ENCODE measurements at places on chromosomes 11 and 22. TPM values are rescaled to one million over a fixed set of nuclear protein-coding genes. Genes with fewer than 3 reads are reported as not detected.

SYCE3 gene
- total RNA-seq = not detected

NEAT1 gene
- 142 TPM for total RNA-seq

OR2AG1 gene
- total RNA-seq = not detected

HEPN1 gene
- total RNA-seq = not detected

OR8H2 gene
- total RNA-seq = not detected

SCN3B gene
- 2.5 TPM for total RNA-seq

DNA sequence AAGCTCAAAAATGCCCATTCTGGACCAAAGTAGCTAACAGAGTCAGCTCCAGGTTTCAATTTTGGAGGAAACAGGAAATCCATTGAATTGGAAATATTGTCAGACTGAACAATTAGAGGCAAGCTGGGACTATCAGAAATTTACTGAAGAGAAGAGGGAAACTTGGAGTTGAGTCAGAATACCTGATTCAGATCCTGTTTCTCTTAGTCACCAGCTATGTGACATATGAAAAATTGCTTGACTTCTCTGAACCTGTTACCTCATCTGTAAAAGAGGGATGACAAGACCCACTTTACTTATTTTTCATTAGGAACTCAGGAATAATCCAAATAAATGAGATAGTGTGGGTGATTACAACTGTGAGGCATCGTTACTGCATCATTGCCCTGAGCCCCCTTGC lies 148.9 kb upstream of the CADM1 start:
- H3K36me3 ChIP-seq = no peaks in the 10 kb centered on the region
- DNase-seq = no peak
- H3K27me3 ChIP-seq = no peaks in the 10 kb centered on the region
- no peak overlapping the region for H3K4me3 ChIP-seq

GRCh38 chr11:96180341-96180740 lies 162.7 kb downstream of the MAML2 start:
- DNase-seq = no peak
- no peaks in the 10 kb centered on the region for H3K36me3 ChIP-seq
- no peaks in the 10 kb centered on the region for H3K4me1 ChIP-seq
- no peak overlapping the region for H3K27ac ChIP-seq
- no peak overlapping the region for H3K4me3 ChIP-seq

DNA sequence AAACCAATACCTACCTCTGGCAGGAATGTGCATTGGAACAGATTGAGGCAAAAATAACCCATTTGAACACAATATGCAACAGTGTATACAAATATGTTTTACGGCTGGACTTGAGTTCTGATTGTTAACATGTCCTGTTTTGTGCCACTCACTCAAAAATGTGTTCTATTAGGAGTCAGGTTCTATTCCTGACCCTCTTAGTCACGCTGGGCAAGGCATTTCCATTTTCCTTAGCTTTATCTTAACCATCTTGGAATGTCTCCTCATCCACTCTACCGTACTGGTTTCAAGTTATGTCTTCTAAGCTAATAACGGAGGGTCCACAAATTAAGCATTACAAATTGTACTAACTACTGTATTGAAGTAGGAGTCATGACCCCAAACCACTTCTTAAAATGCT lies 78.6 kb downstream of the MAML2 start:
- H3K4me1 ChIP-seq = peaks cover 19% of the 10 kb centered on the region
- no peaks in the 10 kb centered on the region for H3K27me3 ChIP-seq
- DNase-seq = no peak

DNA sequence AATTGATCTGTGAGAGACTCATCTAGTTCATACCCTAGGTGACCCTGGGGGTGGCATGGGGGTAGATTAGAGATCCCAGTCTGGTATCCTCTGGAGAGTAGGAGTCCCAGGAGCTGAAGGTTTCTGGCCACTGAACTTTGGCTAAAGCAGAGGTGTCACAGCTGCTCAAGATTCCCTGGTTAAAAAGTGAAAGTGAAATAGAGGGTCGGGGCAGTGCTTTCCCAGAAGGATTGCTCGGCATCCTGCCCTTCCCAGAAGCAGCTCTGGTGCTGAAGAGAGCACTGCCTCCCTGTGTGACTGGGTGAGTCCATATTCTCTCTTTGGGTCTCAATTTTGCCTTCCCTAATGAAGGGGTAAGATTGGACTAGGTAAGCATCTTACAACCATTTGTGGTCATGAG lies 653 bp downstream of the IL18BP start:
- peak; percentile 80 for DNase-seq
- peak overlapping the region; percentile 72 for H3K27ac ChIP-seq
- H3K4me3 ChIP-seq = peak overlapping the region; percentile 30
- peaks cover 25% of the 10 kb centered on the region for H3K36me3 ChIP-seq
- no peaks in the 10 kb centered on the region for H3K27me3 ChIP-seq

DNA sequence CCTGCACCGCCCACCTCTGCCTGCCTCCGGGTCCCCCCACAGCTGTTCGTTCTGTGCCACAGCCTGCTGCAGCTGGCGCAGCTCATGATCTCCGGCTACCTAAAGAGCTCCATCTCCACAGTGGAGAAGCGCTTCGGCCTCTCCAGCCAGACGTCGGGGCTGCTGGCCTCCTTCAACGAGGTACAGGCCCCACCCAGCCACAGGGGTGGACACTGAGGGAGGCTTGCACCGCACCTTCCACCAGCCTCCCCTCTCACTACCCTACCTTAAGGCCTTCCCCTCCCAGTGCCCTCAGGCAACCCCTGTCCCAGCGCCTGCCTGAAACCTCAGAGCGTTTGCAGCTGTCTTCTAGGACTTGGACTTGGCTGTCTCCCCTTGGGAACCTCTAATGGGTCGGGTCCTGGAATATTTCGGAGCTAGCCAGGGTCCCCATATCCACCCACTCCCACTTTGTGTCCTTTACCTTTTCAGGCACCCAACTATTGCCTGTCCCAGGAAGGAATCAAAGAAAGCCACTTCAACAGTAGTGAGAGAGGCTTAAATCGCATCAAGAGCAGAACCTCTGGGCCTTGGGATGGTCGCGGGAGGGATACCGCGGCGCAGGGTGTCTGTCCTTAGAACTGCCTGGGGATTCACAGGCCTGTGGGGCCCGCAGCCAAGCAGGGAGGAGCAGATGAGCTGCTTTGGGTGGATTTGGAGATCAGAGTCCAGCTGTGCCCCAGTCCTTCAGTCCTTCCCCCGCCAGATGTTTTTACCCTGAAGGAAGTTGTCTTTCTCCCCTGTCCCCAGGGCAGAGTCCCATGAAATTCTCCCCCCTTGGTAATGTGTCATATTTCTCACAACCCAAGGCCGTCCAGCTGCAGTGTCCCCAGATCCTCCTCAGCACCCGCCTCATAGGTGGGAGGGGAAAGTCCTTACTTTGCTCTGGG lies 13.3 kb downstream of the SLCO2B1 start:
- no peaks in the 10 kb centered on the region for H3K36me3 ChIP-seq
- H3K4me3 ChIP-seq = no peak overlapping the region
- H3K4me1 ChIP-seq = no peaks in the 10 kb centered on the region
- no peak for DNase-seq
- no peaks in the 10 kb centered on the region for H3K27me3 ChIP-seq
- H3K27ac ChIP-seq = no peak overlapping the region

GRCh38 chr22:19038164-19038546 lies 84.1 kb downstream of the DGCR2 start:
- no peak overlapping the region for H3K4me3 ChIP-seq
- no peak for DNase-seq
- no peaks in the 10 kb centered on the region for H3K4me1 ChIP-seq
- H3K36me3 ChIP-seq = peaks cover 26% of the 10 kb centered on the region
- H3K27ac ChIP-seq = no peak overlapping the region
- no peaks in the 10 kb centered on the region for H3K27me3 ChIP-seq

GRCh38 chr11:11478687-11479086 lies 125.6 kb upstream of the CSNK2A3 start:
- H3K4me1 ChIP-seq = peaks cover 7% of the 10 kb centered on the region
- H3K27ac ChIP-seq = no peak overlapping the region
- no peak overlapping the region for H3K4me3 ChIP-seq
- DNase-seq = no peak

DNA sequence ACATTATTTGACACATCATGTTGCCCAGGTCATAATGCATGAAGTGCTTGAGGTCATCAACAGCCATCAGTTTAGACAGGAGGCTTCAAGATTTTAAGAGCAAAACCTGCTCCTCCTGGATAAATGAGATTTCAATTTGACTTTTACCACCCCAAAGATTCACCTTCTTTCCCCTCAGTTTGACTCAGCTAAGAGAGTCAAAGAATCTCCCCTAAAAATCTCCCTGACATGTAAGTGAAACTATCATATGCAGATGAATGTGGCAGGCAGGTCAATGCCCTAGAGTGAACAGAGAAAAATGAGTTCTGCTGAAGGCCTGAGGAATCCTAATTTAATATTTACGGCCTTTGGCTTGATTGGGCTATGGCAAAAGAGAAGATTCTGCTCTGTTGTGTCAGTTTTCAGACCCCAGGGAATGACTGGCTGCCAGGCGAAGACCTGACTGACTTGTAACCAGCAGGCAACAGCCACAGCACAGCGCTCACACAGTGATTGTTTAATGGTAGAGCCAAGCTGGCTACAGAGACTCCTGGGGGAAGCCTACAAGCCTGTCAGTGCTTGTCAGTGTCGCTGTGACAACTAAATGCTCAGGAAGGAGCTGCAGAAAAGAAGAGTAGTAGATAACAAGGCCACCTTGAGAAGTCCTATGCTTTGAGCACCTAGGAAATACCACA lies 491.2 kb upstream of the LRRC4C start:
- H3K4me1 ChIP-seq = no peaks in the 10 kb centered on the region
- H3K27me3 ChIP-seq = no peaks in the 10 kb centered on the region
- no peak overlapping the region for H3K4me3 ChIP-seq
- no peak overlapping the region for H3K27ac ChIP-seq
- H3K36me3 ChIP-seq = no peaks in the 10 kb centered on the region

DNA sequence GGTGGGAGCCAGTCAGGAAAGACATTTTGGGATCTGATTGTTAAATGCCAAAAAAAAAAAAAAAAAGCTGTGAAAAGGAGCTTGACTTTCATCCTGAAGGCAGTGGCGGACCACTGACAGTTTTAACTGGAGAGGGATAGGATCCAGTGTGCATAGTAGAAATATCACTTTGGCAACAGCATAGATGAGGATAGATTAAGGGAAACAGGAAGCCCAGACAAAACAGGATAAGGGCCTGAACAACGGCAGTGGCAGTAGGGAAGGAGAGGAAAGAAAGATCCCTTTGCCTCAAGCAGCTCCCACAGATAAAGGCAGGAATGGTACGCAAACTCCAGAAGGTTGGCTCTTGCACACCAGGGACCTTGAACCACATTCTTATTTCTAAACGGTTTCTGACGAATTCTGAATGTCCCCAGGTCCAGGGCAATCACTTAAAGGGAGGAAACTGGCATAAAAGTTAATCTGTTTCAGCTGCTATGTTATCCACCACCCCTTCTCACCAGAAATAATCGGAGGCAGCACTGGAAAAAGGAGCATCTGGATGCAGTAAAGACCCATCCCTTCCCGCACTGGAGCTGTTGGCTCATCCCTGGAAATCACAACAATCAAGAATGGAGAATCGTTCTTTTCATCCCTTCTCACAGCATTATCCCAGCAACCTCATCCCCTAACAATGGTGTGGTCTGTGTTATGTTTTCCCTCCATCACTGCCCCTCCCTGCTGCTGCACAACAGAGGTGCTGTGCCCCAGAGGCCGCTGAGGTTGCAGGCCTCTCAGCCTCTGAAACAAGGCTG lies 99.1 kb downstream of the GAB2 start:
- no peaks in the 10 kb centered on the region for H3K27me3 ChIP-seq
- no peak overlapping the region for H3K4me3 ChIP-seq
- DNase-seq = no peak
- H3K36me3 ChIP-seq = no peaks in the 10 kb centered on the region
- H3K27ac ChIP-seq = peak overlapping the region; percentile 31

DNA sequence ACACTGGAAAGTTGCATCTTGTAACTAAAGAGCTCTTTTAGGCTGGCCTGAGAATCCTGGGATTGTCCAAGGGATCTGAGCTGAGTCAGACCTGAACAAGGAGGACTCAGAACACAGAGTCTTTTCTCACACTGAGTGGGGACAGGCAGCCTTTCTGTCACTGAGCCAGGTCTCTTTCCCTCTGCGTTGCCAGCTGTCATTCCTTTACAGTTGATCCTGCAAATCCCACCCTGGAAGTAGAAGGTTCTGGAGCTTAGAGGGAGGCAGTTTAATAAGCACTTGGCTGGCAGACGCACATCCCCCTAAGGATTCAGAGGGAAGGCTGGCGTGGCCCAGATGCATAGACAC lies 76.3 kb upstream of the SUSD2 start:
- peaks cover 1% of the 10 kb centered on the region for H3K4me1 ChIP-seq
- peak overlapping the region; percentile 75 for H3K27ac ChIP-seq
- H3K36me3 ChIP-seq = peaks cover 5% of the 10 kb centered on the region
- no peaks in the 10 kb centered on the region for H3K27me3 ChIP-seq
- H3K4me3 ChIP-seq = no peak overlapping the region
- DNase-seq = peak; percentile 79

DNA sequence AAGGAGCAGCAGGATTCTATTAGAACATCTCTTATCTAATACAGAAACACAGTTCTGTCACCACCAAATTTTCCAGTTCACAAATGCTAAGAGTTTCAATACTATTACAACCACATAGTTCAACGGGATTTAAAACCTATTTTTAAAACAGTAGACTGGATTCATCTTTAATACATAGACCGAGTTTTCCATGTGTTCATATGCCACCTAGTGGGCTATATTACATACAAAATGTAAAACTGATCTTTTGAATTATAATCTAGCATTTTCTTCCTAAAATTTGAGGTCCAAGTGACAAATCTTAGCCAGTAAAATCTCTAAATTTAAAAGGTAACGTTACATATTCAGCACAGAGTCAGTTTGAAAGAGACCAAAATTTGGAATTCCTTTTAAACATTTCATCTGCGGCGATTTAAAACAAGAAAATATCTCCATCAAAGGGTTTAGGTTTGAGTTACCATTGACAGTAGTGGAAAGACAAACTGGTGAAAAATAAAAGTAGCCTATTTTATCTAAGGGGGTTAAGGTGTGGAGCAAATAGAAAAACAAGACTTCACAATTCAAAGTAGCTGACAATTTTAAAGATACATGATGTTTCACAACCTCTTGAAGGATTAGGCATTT lies 269.3 kb upstream of the MPPED2 start:
- DNase-seq = no peak
- no peaks in the 10 kb centered on the region for H3K27me3 ChIP-seq
- no peak overlapping the region for H3K27ac ChIP-seq
- H3K4me1 ChIP-seq = no peaks in the 10 kb centered on the region

DNA sequence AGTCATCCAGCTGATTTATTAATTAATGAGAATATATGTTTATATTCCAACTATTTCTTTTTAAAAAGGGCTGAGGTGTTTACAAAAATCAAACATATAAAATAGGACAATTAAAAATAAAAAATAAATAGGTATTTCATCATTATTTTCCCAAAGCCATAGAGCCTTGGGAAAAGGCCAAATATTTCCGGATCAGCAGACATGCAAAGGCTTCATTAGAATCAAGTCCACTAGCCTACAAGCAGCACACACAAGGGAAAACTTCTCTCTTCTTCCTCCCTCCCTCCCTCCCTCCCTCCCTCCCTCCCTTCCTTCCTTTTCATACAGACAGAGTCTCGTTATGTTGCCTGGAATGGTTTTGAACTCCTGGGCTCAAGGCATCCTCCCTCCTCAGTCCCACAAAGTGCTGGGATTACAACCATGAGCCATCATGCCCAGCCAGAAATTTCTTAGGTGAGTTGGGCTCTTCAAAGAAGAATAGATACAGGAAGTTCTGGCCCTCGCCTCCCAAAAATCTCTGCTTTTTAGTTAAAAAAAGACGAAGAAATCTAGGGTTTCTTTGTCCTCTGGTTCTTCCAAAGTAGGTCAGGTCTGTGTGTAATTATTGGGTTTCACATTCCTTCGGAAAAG lies 121.2 kb downstream of the SIK3 start:
- H3K36me3 ChIP-seq = no peaks in the 10 kb centered on the region
- H3K27ac ChIP-seq = no peak overlapping the region
- no peak for DNase-seq
